Cardiac fibroblast (primary cell): ENCODE measurements at places on chromosomes 7 and 10.
A peak's percentile ranks its signal among the peaks of the same experiment; 100 is the strongest.

DNA sequence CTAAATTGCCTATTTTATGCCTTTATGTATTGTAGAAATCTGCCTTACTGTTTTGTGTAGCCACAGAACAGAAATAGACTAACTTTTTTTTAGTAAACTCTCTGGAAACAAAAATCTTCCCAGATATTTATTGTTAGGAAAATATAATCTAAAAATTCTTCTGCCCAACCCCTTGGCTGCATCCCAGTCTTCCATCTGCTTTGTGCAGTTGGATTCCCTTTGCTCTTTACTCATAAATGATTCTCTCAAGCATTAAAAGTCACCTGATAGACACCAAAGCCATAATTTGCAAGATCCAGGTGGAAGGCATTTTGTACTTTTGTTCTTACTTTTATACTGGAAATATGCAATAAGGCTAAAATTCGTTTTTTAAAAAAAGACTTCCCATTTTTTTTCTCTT is 6.1 kb upstream of the CAV2 start:
- no peak for DNase-seq

DNA sequence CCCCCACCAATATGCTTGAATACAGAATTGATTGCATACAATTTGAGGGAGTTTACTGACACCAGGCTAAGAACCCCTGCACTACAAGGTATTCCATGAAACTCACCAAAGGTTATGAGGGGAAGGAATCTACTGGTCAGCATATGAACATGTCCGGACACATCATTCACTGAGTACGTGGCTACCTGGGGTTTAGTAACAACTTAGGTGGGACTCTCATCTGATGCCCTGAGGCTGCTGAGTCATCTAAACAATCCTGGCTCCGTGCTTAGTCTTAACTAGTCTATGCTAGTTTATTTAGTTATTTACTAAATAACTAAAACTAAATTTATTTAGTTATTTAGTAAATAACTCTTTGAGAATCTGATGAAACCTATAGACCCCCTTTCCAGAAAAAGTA is 11.3 kb downstream of the PI4K2A start:
- DNase-seq, result no peak

GRCh38 chr7:36733411-36733810 is 9.1 kb upstream of the AOAH start:
- no peak for DNase-seq

DNA sequence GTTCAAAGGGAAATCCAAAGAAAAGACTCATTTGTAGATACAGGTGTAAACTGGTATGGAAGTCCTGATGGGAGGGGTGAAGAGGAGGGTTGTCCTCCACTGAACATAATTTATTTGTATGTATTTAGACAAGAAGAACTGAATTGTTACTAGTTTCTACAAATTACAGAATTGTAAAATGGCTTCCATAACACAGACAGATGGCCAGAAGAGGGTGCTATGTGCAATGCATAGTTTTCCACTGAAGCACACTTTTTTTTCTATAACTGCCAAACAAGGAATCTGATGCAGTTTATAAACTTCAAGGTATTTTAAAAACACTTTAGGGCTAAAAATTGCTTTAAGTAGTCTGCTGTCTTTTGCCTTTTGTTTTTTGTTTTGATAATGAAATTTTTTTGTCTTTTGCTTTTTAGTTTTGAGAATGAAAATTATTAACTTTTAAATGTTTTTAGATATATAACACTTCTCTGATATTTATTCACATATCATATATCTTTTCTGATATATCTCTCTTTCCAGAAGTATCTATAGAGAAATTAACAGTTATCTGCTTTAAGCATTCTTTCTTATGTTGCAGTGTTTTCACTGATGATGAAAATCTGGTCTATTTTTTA is 58.5 kb downstream of the PHYHIPL start:
- DNase-seq, result peak; percentile 68

DNA sequence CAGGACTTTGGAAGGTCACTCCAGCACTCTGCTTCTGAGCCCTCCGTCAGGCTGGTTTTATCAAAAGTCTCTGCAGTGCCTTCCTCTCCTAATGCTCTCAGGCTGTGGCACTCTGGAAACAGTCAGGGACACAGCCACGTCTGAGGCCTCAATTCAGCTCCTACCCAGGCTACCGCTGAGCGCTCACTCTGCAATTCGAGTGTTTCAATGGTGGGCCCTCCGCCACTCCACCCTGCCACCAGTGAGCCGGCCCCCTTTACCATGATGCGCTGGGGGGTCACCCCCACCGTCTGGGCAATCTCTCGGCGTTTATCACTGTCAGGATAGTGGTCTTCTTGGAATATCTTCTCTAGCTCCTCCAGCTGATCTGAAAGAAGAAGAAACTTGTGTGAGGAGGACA is 3.5 kb downstream of the NOBOX start:
- no peak for DNase-seq

GRCh38 chr7:151744656-151745638 is 132.0 kb downstream of the PRKAG2 start:
- DNase-seq, result peak; percentile 81

GRCh38 chr7:155558351-155558750 is 12.0 kb upstream of the CNPY1 start:
- DNase-seq, result no peak

DNA sequence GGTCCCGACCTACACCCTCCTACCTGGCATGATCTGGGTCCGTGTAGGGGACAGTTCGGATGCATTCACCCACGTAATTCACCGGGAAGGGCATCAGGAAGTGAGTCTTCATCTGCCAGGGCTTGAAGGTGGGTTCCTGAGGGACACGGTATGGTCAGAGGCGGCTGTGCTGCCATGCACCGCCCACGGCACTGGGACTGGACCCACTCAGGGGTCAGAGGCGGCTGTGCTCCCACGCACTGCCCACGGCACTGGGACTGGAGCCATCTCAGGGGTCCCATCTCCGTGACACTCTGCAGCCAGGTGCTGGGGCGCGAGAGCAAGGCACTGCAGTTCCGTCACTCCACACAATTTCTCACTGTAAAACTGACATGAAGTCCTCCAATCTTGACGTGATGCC is 29.2 kb downstream of the PITRM1 start:
- no peak for DNase-seq

GRCh38 chr7:83149466-83149865 is 13.2 kb downstream of the PCLO start:
- DNase-seq, result peak; percentile 25
